ENCODE measurements at places on chromosomes 2 and 18.

- no peak for DNase-seq
Measured at GRCh38 chr2:175805442-175806124, 196.5 kb downstream of the LNPK start.

DNA sequence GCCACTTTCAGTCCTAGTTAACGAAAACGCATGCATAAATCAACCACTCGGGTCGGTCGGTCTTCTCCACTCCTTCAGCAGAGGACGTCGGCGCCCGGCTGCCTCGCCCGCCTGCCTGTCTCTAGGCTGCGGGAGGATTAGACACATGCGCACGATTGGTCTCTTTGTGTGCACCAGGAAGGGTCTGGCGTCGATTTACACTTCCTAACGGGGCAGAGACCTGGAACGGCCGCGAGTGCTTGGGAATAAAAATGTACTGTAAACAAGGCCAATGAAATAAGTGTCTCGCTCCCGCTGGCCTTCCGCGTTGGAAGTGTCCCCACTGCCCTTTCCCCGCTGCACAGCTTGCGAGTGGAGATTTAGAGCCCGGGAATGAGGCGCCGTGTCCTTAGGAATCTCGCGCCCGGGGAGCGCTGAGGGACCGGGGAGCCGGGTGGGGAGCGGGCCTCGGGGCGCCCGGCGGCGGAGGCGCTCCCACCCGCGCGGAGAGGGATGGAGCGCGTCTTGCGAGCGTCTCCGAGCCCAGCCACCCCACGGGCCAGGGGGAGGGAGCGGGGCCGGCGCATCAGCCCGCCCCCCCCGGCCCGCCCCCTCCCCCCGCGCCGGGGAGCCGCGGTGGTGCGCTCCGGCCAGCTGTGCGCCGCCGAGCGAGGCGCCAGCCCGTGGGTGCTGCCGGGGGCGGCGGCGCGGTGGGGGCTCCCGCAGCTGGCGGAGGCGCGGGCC lies at the start of gene DOK6:
TSS of gene DOK6 (plus strand) at position 636 of the 723 bp plus-strand sequence.
- no peak for DNase-seq

GRCh38 chr2:28624793-28625701 lies 126.6 kb upstream of the PPP1CB start:
- DNase-seq = no peak

DNA sequence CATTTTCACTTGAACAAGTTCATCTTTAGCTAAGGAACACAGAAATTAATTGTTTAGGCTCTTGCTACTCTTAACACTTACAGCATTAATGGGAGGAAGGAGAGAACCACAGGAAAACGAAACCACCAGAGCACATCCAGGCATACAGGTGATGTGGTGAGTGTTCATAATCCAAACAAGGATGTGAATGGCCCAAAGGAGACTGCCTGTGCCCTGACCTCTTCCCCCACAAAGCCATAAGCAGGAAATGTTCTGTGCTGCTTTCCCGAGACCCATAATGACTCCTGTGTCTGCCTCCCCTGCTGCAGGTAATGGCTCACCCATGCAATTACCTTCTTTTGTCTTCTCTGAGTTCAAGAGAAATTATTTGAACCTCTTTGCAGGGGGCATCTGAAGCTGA lies 295.9 kb upstream of the LINC00305 start:
- DNase-seq = no peak

- no peak for DNase-seq
Measured at GRCh38 chr2:42804338-42804737, 12.0 kb upstream of the HAAO start.

DNA sequence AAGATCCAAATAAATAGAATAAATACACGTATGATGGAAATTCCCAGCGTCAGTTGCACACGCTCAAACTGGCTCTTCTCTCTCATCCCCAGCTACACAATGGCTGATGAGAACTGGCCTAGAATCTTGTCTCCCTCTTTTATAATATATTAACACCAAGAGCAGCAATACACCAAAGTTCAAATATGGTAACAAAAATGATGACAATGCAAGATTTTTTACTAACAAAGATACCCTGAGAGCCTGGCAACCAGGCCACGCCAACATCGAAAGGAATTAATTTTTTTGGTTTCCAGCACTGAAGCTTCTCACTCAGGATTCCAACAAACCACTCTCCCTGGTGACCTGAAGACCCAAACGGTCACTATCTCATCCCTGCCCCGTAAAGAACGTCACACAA lies 302.7 kb upstream of the ID2 start:
- DNase-seq = no peak

DNA sequence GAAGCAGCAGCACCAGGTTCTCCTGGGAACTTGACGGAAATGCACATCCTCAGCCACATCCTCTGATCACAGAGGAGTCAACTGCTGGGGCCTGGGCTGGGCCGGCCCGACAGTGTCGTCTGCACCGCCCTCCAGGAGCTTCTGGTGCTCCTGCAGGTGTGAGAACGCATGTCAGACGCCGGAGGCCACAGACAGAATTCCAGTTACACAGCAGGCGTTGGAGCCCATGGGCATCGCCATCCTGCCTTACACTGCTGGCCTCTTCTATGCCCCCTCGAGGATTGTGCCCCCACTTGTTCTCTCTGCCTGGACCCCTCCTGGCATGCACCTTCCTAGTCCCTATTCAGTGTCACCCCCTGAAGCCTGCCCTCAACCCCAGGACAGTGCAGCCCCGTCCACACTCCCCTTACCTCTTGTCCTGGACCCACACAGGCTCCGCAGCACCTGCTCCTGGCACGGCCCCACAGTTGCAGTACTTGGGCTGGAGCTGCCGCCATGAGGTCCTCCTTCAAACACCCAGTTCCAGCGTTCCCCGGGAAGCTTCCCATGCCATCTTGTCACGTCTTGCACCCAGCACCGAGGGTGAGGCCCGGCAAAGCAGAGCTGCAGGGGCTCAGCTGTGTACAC lies 37.5 kb downstream of the ADI1 start:
- DNase-seq = no peak

DNA sequence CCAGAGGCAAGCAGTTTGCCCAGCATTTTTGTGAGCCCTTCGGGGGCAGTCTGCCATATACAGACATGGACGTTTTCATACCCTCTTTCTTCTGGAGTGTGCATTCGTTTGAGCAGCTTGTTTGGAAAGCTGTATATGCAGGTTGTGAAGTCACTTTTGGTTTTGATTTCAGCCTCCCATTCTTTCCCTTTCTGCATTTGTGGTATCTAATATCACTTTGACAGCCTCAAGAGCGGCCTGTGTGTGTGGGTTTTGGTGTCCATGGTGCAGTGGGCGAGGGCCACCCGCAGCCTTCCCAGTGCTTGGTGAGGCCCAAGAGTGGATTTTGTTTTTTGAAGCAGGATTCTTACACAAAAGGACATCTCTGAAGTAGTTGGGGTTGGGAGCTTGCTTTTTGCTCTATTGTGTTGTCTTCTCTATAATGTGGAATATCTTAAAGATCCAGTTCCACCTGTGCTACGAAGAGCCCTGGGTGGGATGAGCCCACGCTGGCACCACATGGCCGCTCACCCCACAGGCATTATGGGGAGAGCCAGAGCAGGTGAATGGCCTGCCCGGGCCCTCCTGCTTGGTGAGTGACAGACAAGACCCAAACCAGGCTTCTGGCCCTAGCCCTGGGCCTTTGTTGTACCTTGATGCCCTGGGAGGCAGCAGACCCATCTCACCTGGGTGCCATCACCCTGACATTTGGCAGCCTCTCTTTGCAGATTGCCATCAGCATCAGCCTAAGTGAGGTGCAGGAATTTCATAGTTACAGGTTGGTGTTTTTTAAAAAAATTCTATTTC lies 29.5 kb downstream of the INPP4A start:
- DNase-seq = no peak

GRCh38 chr2:189661148-189661956 lies at the start of gene ASNSD1:
Gene ASNSD1, plus strand, starts transcription at chr2:189661459. Its CDS starts 4,674 bp downstream, at chr2:189666133.
- peak; percentile 91 for DNase-seq

DNA sequence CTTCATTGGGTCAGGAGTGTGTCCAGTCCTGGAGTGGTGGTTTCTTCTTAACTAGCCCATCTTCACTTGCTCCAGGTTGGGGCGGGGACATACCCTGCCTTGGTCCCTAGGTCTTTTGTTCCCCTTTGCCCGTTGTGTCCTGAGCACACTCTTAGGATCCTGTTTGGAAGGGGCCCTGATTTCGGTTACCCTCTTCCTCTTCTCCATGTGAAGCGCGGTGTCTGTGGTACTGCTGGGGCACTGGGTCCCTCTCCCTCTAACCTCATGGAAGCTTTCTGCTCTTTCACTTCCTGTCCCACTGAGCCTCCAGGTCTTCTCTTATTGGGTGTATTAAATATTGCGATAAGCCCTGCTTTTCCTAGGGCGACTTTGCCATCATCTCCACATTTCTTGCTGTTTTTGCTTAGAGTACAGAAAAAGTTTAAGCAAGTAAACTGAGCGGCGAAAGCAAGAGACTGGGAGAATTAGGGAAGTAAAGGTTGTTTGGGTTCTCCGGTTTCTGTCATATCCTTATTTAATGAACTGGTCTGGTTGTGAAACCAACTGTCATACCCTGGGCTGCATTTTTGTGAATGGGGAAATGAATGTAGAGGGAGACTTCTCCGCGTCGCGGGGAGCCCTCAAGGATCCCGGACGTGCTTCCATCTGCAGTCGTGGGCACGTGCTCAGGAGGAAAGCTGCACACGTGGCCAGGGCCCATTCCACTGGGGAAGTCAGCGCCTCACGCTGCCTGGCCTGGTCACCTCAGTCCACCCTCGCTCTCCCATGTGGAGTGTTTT lies 73.8 kb upstream of the B3GNT7 start:
- no peak for DNase-seq

- no peak for DNase-seq
Measured at GRCh38 chr2:45291296-45291701, 282.0 kb upstream of the SIX2 start.
